ENCODE measurements at places on chromosomes 6 and 20. TPM values are rescaled to one million over a fixed set of nuclear protein-coding genes. Genes with fewer than 3 reads are reported as not detected.

Gene NNAT
- total RNA-seq: 5.2 TPM

Gene COL11A2
- total RNA-seq: 0.33 TPM

Gene LGSN
- not detected for total RNA-seq

Gene SMIM29
- total RNA-seq: 29.1 TPM

Gene SLC52A3
- total RNA-seq: under 0.01 TPM

Gene GLP1R
- total RNA-seq: not detected

Gene VWA7
- total RNA-seq: 0.65 TPM

Gene DUSP22
- total RNA-seq: 37.5 TPM

Gene METTL24
- total RNA-seq: not detected

Gene ERGIC3
- 246 TPM for total RNA-seq

Gene PRL
- total RNA-seq: not detected

Gene EFCAB8
- under 0.01 TPM for total RNA-seq

Gene LRRC73
- 0.65 TPM for total RNA-seq

Gene ZSCAN23
- total RNA-seq: 1.8 TPM

Gene CTAGE9
- not detected for total RNA-seq

Gene FNDC1
- total RNA-seq: under 0.01 TPM

Gene PYGB
- total RNA-seq: 99.8 TPM

Gene CALHM4
- 0.33 TPM for total RNA-seq

Gene TPX2
- total RNA-seq: 40.5 TPM

Gene MEI4
- under 0.01 TPM for total RNA-seq

Gene IRAK1BP1
- 3.9 TPM for total RNA-seq

Gene BPIFB4
- total RNA-seq: not detected

Gene NKX2-2
- total RNA-seq: not detected
